Activated naive CD4-positive, alpha-beta T cell treated with Interleukin-2 at 50 U/mL for 16 hours (primary cell): ENCODE measurements at places on chromosomes 16 and 17.

- DNase-seq: no peak
Observed at GRCh38 chr17:55289106-55289446, 24.3 kb downstream of the HLF start.

- DNase-seq: no peak
Observed at GRCh38 chr16:27286451-27286850, 17.9 kb upstream of the NSMCE1 start.

DNA sequence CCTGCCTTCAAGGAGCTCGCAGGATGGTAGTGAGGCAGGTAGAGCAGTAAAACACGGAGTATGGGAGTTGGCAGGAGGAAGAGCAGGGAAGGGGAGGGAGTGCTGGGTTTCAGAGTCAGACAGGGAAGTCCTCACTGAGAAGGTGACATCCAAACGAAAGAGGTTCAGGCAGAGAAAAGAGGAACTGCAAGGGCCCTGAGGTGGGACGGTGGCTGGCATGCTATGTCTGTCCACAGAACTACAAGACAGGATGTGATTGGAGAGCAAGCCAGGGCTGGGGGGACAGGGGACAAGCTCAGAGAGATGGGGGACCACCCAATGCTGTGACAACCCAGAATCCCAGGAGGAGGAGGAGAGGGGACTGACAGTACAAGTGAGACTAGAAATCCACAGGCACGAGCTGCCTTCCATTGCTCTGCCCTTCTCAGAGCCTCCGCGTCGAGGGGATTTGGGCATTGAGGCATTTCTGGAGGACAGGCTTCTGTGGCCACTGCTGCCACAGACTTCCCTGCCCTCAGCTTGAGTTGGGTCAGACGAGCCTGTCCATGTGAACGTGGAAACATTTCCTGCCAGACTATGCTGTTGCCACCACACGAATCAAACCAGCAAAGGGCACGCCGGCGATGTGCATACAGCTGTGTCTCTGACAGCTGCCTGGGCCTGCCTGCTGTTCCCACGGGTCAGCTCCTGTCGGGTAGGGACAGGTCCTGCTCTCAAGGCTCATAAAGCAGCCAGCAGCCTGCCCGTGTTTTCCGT, 100.1 kb downstream of the RAB11FIP4 start:
- DNase-seq: no peak

DNA sequence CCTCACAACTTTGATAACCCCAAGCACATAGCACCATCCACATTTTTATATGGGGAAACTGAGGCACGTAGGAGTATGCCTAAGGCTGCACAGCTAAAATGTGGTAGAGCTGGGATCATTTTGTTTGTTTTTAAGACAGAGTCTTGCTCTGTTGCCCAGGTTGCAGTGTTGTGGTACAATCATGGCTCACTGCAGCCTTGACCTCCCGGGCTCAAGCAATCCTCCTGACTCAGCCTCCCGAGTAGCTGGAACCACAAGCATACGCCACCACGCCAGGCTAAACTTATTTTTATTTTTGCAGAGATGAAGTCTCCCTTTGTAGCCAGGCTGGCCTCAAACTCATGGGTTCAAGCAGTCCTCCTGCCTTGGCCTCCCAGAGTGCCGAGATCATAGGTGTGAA, 81.0 kb upstream of the GSE1 start:
- no peak for DNase-seq

- no peak for DNase-seq
Observed at GRCh38 chr16:58365623-58366022, 26.6 kb upstream of the GINS3 start.

DNA sequence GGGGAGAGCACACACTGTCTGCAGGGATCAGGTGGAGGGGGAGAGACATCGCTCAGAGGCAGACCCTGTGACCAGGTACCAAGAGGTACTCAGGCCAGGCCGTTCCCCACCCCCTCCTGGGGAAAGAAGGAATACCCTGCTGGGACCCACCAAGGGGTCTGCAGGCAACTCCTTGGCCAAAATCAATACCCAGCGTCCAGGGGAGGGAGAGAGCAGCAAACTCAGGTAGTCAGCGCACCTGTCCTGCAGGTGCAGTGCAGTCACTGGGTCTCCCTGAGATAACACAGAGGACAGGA, 57.5 kb upstream of the DOC2B start:
- no peak for DNase-seq
